ENCODE measurements at places on chromosomes 12 and 14. TPM values are rescaled to one million over a fixed set of nuclear protein-coding genes. Genes with fewer than 3 reads are reported as not detected.

GRCh38 chr14:52833891-52834290 is 42.5 kb upstream of the GNPNAT1 start:
- DNase-seq: no peak

- no peak for DNase-seq
Measured at GRCh38 chr14:98984027-98984718, 287.8 kb downstream of the BCL11B start.

DNA sequence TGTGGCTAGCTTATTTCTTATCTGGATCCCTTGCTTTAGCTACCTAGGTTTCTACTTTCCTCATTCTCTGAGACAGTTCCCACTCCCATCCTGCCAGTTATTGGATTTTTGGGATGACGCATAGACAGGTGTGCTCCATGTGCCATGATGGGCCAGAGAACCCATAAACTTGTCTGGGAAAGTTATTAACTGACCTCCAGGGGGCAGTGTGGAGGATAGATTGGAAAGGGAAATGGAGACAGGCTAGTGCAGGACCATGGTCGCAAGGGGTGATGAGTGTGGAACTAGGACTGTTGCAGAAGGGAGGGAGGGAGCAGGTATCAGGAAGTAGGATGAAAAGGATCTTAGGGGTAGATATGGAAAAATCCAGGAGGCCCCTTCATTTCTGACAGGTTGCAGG is 80.3 kb downstream of the ESRRB start:
- DNase-seq: no peak

DNA sequence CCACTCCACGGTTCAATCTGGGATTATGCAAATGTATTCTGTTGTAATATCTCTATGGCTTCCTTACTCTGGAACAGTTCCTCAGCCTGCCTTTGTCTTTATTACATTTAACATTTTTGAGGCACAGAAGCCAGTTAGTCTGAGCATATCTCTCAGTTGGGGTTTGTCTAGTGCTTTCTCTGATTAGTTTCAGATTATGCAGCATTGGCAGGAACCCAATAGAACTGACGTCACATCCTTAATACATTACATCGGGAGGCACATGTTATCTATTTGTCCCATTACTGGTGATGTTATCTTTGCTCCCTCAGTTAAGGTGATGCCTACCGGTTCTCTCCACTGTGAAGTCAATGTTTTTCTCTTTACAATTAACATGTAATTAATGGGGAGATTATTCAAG is 62.4 kb downstream of the PPM1A start:
- DNase-seq: no peak

GRCh38 chr12:20268771-20269170 is 99.6 kb upstream of the PDE3A start:
- DNase-seq: no peak

DNA sequence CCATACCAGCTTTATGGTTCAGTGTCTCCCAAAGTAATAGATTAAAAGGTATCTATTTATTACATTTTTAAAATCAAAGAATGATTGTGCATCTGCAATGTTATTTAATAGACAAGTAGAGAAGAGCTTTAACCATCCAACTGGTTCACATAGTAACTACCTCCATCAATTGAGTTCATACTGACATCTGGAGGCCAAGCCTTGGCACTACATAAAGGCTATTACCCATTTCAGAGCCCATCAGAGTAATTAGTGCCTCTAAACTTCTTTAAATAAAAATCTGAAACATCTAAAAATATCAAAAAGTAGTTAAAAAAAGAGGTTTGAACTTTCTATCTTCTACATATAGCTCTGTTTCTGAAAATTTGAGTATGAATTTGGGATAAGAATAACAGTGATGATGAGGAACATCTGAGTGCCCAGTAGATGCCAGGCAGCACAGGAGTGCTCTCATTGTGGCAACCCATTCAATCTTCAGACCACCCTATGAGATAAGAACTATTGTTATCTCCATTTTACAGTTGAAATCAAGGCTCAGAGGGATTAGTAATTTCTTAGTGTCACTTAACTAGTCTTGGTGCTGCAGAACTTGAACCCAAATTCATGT is 132.9 kb upstream of the DAAM1 start:
- peak; percentile 42 for DNase-seq

- no peak for DNase-seq
Measured at GRCh38 chr12:32454075-32454474, 54.7 kb downstream of the FGD4 start.

DNA sequence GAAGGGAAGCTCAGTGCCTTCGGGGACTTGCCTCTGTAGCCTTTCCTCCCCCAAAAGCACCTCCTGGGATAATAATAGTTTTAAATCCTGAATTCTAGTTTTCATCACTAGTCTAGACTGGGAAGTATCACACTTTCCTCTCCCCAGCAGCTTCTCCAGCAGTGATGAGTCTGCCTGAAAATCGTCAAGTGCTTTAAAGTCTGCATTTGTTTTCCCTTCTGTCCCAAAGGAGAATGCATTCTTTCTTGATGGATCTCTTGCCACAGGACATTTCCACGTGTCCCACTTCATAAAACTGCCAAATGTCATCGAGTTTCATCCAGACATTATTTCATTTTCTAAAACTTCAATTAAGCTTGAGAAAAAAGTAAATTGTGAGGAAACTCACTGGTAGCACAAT is 15.0 kb downstream of the CSRP2 start:
- DNase-seq: no peak

DNA sequence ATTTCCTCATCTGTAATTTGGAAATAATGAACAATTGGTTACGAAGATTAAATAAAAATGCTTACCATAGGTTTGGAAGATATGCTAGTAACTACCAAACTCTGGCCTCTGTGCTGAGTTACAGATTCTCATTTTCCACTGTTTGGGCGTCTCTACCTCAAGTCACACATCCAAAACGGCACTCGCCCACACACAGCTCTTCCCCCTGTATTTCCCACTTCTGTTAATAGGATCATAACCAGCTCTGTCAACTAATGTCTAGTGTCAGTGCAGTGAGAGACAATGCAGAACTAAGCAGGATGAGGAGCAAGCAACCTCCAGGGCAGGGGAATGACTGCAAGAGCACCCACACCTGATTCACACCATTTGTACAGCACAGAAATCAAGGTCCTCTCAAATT is 10.9 kb upstream of the SYCP3 start:
- DNase-seq: no peak

- no peak for DNase-seq
Measured at GRCh38 chr12:3775385-3776035, 22.6 kb upstream of the CRACR2A start.

DNA sequence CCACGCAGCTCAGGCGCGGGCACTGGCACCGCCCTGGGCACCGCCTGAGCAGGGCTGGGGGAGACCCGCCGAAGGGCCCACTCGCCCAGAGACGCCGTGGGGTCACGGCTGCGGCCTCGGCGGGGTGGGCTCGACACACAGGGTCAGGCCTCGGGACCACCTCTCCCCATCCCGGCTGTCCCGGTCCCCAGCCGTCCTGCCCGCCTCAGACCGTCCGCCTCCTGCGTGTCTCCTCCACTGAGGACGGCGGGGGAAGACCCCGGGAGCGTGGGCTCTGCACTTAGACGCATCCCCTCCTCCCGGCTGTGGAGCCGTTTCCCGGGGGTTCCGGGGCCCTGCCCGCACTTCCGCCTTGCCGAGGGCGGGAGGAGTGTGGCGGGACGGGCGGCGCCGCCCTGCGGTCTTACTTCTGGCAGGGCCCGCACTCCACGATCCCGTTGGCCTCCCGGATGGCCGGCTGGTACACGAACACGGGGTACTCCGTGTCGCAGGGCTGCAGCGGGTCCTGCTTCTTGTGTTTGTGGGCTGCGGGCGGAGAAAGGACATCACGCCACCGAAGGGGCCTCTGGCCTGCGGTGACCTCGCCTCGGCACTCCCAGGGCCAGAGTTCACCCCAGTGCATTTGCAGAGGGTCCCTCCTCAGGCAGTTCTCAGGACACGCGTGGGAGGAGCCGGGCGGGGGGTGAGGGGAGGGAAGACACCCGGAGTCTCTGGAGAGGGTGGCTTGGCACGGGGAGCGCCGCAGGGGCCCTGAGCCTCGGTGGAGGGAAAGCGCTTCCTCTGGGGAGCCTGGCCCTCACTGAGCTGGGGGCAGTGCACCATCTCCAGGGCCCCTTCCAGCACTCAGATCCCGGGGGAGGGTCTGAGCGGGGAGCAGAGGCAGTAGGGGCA is 23.1 kb upstream of the LRTM2 start:
- DNase-seq: peak; percentile 31

DNA sequence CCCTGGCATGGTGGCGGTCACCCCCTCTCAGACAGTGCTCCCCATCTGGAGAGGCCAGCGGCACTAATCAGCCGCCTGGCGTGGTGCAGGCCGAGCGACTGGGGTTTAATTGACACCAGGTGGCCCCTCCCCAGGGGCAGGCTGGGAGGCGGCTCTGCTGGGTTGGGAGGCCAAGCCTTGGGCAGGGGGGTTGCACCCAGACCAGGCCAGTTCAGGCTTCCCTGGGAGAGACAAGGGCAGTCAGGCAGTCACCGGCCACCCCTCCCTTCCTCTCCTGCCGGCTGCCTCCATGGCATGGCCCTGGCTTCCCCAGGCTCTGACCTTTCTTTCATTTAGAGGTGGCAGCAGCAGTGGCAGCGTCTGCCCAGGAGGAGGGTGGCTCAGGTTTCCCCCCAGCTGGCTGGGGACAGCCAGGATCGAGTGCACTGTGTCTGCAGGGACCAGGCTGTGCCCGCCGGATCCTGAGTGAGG is 78.1 kb upstream of the NOS1 start:
- no peak for DNase-seq

GRCh38 chr12:89525305-89525823 is 483 bp downstream of the POC1B start:
- DNase-seq: peak; percentile 33

GRCh38 chr12:109329686-109330085 is 18.0 kb upstream of the MYO1H start:
- DNase-seq: no peak

GALNT9 gene
- not detected for total RNA-seq

PPFIA2 gene
- not detected for total RNA-seq

MYO1H gene
- total RNA-seq: not detected

RERG gene
- total RNA-seq: 1.2 TPM

SDSL gene
- total RNA-seq: not detected

ANGEL1 gene
- total RNA-seq: 30.7 TPM

Measured in naive thymus-derived CD8-positive, alpha-beta T cell (primary cell).